Cerebellum (tissue), 4 donors: ENCODE measurements at places on chromosomes 16 and 17. TPM values are rescaled to one million over a fixed set of nuclear protein-coding genes. Genes with fewer than 3 reads are reported as not detected.

DNA sequence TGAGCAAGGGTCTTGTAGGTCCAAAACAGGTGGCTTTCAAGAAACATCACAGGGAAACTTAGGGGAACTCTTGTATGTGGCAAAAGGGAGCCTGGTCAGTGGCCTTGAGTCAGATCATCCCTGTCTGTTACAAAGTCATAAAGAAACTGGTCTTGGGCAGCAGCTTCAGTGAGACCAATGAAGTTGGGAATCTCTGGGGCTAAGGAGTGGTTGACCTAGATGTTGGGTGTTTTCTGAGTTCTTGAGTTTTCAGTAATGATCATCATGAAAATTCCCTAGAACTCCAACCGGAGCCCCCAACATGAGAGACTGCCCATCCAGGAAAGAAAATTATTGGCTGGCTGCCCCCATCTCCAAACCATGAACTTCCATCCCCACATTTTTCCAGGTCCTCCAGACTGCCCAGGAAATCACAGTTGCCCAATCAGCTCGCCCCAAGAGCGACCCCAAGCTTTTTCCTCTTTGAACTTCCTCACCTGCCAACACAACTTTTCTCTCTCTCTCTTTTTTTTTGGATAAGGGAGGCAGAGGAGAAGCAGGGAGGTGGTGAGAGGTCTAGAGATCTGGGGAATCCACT lies 3.9 kb downstream of the CCR7 start:
- no peak for DNase-seq

DNA sequence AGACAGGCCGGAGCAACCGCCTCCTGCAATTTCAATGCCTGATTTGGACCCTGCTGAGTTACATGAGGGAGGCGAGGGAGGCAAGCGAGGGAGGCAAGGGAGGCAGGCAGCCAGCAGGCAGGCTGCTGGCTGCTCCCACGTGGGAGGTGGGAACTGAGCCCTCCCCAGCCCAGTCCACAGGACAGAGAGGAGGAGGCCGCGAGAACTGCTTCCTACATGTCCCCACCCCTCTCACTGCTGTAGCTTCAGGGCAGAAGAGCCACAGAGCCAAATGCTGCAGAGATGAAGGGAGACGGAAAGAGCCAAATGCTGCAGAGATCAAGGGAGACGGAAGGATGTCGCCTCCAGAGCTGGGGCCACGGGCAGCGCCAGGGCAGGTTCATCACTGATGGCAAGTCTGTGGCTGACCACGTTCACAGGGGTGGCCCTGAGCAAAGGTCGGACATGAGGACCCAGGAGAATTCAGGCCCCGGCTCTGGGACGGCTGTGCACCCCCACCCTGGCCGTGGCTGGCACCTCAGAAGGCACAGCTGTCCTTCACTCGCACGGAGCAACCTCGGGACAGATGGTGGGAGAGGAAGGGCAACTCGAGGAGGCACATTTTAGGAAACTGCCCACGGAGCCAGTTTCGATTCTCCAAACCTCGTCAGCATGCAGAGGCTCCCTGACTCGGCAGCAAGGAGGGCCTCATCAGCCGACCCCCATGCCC lies 21.5 kb downstream of the RPH3AL start:
- peak; percentile 77 for DNase-seq

- no peak for DNase-seq
Observed at GRCh38 chr17:80761110-80761871, 216.7 kb downstream of the RPTOR start.

GRCh38 chr17:75810216-75810615 lies 25.6 kb downstream of the UNK start:
- no peak for DNase-seq

NPIPB13 gene
- 4.6 TPM for total RNA-seq

- no peak for DNase-seq
Observed at GRCh38 chr17:8277317-8277716, 11.2 kb upstream of the RANGRF start.

GRCh38 chr16:28288114-28288513 lies 4.2 kb upstream of the SBK1 start:
- no peak for DNase-seq

KRT35 gene
- not detected for total RNA-seq

GRCh38 chr16:88477631-88478519 lies 24.8 kb downstream of the ZFPM1 start:
- no peak for DNase-seq

GRCh38 chr17:78890498-78890897 lies 12.5 kb downstream of the CEP295NL start:
- no peak for DNase-seq

C16orf82 gene
- not detected for total RNA-seq

DNA sequence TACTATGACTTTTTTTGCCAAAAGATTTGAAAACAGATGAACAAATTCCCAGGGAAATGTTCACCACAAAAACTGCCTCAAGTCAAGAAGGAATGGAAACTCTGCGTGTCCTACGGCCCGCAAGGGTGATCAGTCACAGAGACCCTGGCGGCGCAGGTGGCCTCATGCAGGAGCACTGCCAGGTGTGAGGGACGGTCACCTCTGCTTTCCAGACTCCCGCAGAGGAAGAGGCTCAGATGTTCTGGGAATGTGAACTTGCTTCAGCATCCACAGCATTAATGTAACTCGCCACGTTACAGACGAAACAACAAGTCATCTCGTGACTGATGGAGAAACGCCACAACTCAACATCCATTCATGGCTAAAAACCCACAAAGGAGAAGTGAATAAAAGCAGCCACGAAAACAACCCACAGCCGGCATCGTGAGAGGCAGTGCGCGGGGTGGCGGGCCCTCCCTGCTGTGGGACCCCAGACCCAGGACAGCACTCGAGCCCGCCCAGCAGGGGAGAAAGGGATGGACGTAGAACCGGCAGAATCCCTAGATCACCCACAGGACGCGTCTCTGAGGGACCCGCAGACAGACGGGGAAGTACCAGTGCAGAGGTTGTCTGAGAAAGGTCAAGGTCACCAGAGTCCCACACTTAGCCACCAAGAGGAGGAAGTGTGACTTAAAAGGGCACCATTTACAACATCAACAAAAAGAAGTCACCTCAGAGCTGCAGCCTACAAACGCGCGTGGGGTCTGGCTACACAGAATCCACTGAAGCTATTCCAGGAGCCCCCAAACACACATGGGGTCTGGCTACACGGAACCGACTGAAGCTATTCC lies 76.9 kb upstream of the GNG13 start:
- DNase-seq, result no peak

GRCh38 chr16:79229361-79229760 lies 371.2 kb downstream of the MAF start:
- no peak for DNase-seq

PABPN1L gene
- total RNA-seq, result not detected

- DNase-seq, result no peak
Observed at GRCh38 chr17:56832446-56832845, 1.3 kb downstream of the C17orf67 start.

- DNase-seq, result no peak
Observed at GRCh38 chr16:27177031-27177774, 26.1 kb upstream of the KDM8 start.

- no peak for DNase-seq
Observed at GRCh38 chr17:28871056-28871579, 16.3 kb downstream of the ERAL1 start.

NUPR1 gene
- 0.09 TPM for total RNA-seq

- no peak for DNase-seq
Observed at GRCh38 chr17:57344261-57344660, 87.9 kb downstream of the MSI2 start.

DNA sequence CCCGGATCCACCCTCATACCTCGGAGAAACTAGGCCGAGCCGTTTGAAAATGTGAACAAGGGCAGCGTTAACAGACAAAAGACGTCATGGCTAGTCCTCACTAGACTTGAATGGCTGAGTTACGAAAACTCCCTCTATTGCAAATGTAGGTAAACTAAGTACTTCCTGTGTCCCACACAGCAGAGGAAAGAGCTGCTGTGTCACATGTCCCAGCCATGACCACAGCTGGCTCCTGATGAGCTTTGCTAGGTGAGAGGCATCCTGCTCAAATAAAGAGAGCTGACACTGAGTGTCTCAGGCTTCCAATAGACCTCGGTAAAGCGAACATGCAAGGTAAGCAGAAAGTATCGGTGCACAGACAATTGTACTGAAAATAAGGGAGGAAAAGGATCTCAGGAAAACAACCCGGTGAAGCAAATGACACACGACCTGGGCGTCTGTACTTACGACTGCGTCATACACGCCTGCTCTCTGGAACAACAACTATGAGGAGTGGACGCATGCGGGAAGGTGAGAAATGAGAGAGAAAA lies 26.0 kb downstream of the TMEM204 start:
- DNase-seq, result no peak

DNA sequence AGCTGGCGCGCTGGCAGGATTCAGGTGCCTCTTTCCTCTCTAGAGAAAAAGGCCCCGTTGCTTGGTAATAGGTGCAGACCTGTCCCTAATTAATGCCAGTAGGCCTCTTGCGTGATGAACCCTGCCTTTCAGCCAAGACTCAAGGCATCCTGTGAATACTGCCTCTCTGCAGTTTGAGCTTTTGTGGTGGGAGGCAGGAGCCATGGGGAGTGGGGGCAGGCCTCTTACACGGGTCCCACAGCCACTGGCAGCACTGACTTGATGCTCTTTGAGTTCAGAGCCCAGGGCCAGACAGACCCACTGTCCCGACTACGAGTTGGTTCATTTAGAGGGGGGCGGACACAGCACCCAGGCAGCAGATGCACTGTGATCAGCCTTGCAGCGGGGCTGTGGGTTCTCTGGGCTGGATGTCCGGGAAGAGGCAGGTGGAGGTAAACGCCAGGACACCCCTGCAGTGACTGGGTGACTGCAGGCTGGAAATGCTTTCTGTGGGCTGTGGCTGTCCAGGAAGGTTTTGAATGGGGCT lies 237.0 kb downstream of the SEC14L1 start:
- DNase-seq, result no peak

- DNase-seq, result no peak
Observed at GRCh38 chr16:88846088-88846487, 10.7 kb downstream of the GALNS start.

DNA sequence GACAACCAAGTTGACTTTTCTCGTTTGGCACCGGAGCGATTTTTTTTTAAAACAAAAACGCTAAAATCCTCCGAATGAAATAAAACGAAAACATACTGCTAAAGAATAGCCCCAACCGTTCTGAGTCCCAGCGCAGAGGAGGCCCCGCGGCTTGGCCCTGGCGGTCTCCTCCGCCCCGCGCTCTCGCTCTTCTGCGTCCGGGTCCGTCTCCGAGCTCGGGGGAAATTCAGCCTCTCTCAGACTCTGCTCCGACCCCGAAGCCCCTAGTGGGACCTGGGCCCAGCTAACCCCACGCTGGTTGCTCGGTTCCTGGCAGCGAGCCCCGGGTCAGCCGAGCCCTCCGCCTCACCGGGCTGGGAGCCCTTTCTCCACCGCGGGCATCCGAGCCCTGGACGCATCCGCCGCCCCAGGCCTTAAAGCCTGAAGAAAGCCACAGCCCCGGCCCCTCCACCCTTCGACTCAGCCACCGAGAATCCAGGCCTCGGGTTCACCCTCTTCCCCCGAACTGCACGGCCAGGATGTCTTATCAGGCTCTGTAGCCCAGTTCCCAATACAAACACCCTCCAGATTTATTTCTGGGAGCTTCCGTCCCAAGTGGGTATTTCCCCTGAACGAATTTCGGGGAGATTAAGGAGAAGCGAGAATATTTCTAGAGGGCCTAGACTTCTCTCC lies 1.2 kb downstream of the TBX2 start:
- DNase-seq, result no peak
